ENCODE measurements at places on chromosomes 7 and 10.

DNA sequence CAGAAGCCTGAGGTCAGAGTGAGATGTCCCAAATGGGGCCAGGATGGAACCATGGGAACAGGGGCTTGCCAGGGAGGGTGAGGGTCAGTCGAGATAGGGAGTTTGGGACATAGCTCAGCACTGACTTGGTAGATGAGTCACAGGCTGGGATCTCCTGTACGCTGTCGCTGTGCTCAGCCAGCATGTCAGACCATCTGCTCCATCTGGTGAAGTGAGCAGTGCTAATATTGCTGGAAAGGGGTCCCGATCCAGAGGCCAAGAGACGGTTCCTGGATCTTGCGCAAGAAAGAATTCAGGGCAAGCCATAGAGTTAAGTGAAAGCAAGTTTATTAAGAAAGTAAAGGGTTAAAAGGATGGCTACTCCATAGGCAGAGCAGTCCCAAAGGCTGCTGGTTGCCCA lies 505.6 kb downstream of the GALNT17 start:
- no peak for DNase-seq

DNA sequence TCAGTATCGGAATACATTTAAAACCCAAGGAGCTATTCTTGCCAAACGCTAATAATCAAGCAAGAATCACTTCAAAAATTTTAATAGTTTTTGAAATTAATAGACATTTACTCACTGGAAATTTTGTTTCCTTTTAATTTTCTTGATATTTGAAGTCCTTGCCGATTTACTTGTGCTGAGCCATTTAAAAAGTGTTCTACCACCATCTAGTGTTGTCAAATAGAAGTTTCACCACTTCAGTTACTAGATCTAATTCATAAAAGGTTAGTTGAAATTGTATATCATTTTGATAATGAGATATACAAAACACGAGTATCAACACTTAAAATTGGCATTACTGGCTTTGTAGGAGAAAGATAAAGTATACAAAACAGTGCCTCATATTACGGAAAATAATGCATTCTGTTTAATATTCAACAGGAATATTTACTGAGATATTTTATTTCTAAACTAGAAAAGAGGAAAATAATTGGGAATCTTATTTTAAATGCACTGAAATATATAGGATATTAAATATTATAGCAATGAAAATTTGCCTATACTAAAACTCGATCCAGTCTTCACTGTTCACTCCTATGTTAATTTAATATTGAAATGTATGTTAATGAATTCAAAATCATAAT lies 664.8 kb upstream of the SEMA3D start:
- DNase-seq = no peak

DNA sequence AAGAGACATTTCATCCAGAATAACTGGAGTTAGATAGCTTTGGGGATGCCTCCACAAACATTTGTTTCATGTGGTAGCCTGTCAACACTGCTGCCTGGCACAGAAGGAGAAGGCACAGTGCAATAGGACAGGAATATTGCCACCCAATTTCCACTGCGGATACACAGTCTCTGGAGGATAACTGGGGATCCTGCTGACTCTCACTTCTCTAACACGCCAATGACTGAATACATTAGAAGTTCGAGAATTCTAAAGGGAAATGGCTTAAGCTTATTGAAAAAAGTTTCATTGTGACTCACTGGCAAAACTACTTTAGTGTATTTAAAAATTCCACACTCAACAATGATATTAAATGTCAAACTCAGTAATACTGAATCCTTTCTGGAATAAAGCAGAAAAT lies 12.9 kb downstream of the ARL3 start:
- DNase-seq = no peak

DNA sequence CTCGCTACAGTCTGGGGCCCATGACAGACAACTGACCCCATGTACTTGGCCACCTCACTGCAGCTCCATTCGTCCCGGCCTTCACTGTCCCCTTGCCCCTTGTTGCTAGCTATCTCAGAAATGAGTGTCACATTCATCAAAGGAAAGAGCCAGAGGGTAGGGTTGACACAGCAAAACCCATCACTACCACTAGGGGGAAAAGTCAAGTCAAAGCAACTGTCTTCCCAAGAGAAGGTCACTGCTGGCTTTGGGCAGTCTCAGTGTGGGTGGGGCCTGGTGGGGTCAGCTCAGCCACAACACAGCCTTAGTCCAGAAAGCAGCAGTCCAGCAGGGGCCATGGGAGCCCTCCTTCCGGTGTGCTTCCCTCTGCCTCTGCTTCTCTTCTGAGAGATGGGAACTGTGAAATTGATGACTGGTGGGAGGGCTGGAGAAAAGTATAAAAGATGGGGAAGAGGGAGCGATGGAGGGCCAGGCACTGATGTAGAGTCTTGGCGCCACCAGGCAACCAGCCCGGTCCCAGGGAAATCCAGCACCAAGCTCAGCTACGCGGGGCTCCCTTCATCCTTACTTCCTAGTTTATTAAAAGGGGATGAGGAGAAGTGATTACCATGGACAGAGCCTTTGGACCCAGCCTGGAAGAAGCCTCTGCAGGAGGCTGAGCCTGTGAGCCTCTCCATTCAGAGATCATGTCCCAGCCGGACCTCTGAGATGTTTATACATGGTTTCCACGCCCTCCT lies 58.0 kb downstream of the PLXNA4 start:
- DNase-seq = no peak

DNA sequence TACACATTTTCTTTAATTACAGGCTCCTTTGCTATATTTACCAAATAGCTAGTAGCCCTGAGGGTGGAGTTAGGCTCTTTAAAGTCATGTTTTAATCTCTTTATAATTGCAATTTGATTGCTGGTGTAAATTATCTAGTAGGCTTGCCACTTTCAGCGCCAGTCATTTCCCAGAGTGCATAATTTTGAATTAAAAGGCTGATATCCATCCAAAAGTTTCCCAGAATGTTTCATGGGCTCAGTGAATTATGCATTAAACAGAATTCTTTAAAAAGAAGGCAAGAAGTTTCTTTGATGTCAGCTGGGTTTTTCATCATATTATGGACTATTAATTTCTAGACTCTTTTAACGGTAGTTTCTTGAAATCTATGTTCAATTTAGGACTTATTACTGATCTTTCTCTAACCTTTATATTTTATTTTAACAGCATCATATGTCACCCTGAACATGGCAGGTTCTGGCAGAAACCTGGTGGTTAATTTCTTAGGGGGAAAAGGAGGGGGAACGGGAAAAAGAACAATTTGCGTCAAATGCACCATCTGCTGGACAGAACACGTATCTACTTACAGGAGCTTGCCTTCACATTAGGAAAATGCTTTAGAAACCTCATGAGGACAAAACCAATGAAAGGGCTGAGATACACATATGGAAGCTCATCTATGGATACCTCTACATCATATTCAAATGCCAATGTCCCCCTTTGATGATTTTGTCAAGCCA lies 171.1 kb downstream of the GRM3 start:
- DNase-seq = no peak

DNA sequence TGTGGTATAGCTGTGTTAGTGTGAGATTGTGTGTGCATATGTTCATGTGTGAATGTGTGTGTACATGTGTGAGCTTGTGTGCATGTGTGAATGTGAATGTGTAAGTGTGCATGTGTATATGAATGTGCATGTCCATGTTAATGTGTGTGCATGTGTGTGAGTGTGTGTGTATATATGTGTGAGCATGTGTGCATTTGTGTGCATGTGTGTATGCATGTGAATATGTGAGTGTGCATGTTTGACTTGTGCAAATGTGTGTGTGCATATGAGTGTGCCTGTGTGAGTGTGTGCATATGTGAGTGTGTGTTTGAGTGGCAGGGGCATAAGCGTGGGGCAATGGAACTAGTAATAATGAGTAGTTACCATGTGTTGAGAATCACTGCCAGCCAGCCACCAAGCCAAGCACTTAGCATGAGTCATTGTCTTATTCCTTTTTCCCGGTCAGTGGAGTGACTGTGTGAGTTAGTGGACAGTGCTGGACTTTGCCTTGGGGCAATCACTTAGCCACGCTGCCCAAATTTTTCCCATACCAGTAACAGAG lies 46.3 kb upstream of the SHH start:
- no peak for DNase-seq

DNA sequence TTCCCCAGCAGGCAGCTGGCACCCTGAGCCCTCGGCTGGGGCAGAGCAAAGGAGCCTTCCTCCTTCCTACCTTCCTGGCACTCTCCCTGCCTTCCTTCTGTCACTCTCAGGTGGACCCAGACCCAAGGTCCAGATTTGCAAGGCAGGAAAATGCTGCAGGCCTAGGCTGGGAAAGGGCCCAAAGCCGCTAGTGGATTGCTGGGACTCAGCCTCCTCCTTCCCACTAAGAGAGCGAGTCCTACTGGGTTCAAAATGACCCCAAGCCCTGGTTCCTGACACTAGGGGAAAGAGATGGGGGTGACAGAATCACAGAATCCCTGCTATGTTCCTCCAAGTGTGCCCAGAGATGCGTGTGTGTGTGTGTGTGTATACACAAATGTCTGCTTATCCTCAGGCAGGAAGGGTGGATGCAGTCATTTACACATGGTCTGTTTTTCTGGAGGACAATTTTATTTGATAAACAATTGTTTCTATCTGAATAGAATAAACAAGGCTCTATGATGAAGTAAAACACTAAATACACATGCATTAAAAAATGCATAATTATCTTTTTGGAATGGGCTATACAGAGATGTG lies 1.3 kb upstream of the PLAU start:
- DNase-seq = no peak

- DNase-seq = no peak
Observed at GRCh38 chr7:117036836-117037235, 83.5 kb downstream of the ST7 start.

DNA sequence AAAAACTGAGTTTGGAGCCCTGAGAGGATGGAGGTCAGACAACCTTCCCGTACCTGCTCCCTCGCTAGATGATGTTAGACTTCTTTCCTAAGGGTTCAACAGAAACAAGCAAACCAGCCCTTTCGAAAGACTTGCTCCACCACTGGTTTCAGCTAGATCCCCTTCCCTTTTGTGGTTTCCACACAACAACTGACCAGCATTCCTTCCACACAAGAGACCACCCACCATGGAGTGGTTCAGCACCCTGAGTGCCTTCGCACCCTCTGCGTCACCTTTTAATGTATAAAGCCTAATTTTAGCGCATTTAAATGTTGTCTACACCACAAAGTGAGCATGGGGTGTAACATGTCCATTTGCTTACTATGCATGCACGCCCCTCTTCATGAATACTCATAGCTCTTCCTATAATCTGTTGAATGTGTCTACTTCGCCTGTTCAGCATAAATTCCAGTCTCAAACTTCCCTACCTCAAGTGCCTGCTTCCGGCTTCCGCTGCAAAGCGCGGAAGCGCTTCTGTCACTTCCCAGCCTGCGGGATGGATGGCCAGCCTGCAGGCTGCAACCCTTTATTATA lies 69.0 kb downstream of the TACC2 start:
- DNase-seq = no peak

DNA sequence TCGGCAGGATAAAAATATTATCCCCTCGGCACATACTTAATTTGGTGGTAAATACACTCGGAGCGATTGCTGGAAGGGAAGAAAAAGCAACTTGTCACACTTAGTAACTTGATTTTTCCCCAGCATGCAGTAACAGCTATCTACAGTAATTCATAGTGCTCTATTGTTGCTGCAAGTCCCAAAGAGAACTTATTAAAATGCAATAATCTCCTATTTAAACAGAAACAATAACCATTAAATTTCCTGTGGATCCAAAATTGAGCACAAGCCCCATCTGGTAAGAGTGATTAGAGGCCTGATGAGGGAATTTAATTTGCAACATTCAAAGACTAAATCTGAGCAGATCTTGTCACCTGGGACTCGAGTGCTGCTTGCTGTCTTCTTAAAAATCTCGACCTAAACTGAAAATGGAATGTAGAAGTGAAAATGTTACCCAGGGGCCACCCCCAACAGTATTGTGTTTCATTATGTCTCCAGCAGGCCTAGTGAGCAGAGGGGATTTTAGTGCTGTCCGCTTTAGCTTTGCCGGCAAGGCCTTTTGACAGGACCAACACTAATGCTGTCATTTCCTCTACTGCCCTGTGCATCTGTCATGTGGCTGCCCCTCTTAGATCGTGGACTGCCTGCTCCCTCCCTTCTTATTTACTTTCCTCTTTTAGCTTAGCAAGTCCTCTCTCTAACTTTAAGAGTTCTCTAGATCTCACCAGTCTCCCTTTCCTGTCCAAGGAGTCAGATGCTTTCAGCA lies 639.7 kb downstream of the AUTS2 start:
- DNase-seq = no peak

DNA sequence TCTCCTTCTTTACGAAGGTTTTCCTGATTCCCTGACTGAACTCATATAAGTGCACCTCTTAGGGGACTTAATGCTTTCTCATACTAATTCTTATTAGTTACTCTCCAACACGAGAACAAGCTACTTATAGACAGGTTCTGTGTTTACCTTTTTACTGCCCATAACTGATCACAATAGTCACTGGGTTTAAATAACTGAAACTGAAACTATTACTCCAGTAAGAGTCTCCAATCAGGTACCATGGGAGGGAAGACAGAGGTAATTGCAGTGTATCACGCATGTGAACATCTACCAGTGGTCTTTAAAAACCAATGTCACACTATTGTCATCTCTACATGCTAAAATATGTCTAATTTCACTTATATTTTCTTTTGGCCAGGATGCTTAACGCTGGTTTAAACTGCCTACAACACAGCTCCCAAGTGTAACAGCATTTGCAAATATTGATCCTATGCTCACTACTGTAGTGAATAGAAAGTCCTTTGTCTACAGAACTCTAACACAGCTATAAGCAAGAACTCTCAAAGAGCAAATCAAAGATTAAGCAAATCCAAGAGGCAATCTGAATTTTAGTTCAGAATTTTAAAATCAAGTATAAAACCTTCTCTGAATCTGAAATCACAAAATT lies 3.6 kb downstream of the GDI2 start:
- no peak for DNase-seq

GRCh38 chr10:1109795-1110673 lies 53.8 kb downstream of the WDR37 start:
- peak; percentile 34 for DNase-seq

DNA sequence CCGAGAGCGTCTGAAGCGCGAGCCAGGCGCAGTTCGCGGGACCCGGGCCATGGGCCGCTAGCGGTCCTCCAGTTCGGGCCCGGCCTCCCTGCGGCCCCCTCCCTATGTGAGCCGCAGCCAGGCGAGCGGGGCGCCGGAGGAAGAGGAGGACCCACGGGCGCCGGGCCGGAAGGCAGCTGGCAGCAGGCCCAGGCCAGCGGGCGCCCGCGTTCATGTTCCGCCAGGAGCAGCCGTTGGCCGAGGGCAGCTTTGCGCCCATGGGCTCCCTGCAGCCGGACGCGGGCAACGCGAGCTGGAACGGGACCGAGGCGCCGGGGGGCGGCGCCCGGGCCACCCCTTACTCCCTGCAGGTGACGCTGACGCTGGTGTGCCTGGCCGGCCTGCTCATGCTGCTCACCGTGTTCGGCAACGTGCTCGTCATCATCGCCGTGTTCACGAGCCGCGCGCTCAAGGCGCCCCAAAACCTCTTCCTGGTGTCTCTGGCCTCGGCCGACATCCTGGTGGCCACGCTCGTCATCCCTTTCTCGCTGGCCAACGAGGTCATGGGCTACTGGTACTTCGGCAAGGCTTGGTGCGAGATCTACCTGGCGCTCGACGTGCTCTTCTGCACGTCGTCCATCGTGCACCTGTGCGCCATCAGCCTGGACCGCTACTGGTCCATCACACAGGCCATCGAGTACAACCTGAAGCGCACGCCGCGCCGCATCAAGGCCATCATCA lies 1.1 kb downstream of the ADRA2A start:
- DNase-seq = peak; percentile 34
